RCC 7860 (cell line): ENCODE measurements at places on chromosomes 11 and 22.

DNA sequence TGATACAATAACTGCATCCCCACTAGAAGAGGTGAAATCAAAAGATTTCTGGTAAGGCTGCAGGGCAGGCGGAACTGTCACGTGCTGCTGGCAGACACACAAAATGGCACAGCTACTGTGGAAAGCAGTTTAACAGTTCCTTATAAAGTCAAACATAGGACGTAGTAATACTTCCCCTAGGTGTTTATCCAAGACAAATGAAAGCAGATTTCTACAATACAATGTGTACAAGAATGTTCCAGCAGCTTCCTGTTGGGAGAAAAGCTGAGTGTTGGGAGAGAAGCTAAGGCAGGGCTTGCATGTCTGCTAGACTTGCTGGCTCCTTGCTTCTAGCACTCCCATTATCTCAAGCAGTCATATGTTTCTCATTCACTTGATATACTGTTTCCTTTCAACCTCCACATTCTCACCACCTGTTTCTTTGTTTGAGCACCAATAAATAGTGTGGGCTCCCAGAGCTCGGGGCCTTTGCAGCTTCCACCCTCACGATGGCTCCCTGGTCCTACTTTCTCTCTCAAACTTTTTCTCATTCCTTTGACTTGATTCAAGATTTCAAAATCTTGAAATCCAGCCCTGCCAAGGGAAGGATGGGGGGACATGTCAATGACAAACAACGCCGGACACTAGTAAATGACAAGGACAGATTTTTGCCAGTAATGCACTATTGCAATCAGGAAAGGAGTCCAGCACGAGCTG lies 21.2 kb upstream of the IL17RA start:
- no peak for DNase-seq

DNA sequence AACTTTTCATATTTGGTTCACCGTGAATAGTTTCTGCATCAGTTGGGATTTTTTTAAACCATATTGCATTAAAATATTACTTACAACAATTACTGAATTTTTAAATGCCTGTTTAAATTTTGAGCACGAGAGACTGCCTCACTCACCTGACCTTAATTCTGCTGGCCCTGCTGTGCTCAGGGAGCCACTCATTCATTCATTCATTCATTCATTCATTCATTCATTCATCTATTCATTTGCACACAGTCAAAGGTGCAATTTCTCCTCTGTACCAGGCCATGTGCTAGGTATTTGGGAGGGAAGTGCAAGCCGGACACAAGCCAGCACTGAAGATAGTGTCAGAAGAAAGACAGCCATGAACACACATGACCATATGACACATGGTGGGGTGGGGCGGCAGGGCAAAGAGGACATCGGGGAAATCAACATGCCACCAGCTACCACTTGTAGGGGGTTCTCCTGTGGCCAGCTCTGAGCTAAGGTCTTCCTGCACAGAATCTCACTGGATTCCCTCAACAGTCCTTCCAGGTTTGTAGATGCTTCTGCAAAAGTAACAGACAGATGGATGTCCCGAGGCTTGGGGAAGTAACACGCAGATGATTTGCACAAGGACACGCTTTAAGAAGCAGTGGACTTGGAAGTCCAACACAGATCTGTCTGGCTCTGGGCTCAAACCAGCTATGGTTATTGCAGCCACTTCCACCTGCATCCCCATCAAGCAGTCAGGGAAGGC lies 568 bp upstream of the CSF2RB start:
- no peak for DNase-seq

GRCh38 chr11:58919980-58920379 lies 19.3 kb upstream of the GLYATL1 start:
- DNase-seq, result no peak

DNA sequence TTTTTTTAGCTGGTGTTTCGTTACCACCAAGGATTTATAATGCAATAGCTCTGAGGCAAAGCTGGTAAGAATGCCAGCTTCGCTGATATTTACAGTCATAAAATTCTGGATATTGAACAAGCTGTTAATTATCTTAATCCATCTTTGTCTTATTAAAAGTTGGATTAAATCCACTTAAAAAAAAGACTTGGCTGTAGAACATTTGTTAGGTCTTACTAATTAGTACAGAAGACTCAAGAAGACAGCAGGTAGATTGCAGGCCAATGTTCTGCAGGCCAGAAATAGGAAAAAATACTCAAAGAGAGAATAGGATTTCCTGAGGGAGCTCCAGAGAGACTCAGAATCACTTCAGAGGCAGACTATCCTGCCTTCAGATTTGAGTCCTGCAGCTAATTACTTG lies 7.5 kb downstream of the ROBO4 start:
- no peak for DNase-seq

GRCh38 chr11:1855886-1856265 lies 3.0 kb downstream of the LSP1 start:
- DNase-seq, result no peak

DNA sequence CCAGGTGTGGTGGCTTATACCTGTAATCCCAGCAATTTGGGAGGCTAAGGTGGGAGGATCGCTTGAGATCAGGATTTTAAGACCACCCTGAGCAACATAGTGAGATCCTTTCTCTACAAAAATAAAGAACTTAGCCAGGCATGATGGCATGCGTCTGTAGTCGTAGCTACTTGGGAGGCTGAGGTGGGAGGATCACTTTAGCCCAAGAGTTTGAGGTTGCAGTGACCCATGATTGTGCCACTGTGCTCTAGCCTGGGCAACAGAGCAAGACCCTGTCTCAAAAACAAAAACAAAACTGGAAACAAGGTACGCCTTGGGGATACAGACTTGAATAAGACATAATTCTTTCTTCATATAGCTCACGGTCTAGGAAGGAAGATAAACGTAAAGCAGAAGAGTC lies 63.1 kb upstream of the GRAMD1B start:
- no peak for DNase-seq

DNA sequence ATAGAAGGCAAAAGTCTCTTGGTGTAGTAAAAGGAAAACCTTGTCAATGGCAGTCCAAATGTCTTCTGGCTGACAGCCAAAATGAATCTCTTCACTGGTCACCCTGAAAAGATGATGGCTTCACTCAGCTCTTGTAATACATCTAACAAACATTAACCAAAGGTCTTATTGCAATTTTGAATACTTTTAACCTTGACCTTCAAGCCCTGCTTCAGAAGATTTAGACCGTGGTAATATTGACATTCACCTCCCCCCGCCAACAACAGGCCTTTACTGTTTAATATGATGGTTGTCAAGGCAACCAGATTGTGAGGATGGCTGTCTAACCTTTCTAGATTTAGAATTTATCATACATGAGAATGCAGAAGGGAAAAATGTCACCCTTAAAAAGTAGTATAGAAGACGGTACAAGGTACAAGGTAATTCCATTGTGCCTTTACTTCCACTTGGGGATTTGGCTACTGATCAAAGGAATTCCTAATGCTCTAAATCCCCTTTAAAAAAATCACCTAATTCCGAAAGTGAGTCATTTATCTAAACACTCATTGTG lies 342.3 kb downstream of the LARGE1 start:
- DNase-seq, result peak; percentile 51

DNA sequence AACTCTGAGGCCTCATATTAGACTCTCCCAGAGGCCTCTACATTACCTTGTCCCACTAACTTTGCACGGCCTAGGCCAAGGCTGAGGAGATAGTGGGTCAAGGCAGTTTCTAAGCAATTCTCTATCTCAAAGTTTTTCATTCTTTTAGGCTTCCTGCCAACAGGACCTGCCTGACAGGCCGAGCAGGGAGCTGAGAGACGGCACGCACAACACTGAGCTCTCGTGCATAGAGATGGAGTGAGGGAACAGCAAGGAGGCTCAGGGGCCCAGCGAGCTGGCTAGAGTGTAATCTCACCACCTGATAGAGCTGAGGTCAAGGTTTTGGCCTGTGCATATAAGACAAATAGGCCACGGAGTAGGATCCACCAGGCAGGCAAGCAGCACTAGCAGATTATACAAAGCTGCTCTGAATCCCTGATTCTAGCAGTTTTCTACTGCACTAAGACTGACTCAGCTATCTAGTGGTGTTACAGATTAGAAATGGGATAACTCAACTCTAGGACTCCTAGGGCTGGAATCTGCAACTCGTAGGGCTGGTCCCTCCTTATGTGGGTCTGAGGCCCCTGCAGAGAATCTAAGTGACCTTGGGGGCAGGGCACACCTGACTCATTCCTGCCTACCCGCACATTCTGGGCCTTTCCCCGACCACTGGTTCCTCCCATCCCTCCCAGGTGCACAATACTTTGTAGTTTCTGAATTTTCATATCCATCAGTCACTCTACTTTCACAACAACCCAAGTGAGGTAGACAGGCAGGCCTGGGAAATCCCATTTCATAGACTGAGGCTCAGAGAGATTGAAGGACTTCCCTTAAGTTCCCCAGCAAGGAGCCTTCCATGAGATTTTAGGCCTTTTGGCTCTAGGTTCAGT lies 1.7 kb downstream of the CYB5R2 start:
- DNase-seq, result no peak

DNA sequence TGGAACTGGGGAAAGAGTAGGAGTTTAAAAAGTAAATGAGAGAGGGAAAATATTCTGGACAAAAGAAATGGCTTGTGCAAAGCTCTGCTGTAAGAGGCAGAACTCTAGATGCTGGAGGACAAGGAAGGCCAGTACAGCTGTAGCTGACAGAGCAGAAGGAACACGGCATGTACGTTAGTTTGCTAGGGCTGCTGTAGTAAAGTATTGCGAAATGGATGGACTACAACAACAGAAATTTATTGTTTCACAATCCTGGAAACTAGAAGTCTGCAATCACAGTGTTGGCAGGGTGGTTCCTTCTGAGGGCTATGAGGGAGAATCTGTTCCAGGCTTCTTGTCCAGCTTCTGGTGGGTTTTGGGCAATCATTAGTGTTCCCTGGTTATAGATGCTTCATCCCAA lies 454.4 kb downstream of the NTM start:
- DNase-seq, result no peak

DNA sequence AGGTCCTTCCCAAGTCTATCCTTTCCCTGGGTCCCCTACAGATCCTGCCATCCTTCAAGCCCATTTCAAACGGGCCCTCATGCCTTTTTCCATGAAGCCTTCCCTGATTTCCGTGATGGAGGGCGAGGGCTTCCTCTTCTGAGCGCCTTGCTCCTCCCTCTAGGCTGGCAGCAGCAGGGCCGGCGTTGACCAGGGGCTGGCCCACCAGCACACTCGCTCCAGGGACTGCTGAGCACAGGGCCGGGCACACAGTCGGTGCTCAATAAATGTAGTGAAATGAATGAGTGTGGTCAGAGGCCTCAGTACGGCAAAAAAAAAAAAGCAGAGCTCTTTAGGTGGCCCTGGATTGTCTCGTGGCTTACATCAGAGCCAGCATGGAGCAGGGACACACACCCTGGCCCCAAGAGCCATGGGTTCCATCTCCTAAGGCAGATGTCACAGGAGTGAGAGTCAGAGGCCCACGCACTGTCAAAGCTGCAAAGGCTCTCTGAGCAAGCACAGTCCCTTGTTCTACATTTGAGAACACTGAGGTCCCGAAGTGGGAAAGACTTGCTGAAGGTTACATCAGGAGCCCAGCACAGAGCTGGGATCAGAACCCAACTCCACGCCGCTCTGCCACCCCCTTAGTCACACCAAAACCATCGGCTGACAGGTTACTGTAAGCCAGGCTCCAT lies 3.1 kb downstream of the IL2RB start:
- no peak for DNase-seq

DNA sequence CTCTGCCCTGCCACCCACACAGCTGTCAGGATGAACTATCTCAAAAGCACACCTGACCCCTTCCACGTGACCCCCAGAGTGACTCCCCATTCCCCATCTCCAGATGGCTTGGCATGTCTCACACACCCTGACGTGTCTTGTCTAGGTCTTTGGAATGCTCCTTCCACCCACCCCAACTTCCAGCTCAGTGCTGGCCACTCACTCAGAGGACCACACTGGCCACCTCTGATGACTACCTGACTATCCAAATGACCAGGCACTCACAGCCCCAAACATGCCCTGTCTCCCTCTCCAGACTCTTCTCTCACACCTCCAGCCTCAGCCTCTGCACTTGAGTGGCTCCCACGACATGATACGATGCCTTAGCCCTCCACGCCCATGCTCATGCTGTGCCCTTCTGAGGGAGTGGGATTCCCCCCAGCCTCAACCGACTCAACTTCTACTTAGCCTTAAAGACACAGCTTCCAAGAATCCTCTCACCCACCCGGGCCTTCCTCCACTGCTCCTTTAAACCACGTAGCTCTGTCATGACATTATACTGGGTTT lies 259.4 kb downstream of the BUD13 start:
- no peak for DNase-seq

DNA sequence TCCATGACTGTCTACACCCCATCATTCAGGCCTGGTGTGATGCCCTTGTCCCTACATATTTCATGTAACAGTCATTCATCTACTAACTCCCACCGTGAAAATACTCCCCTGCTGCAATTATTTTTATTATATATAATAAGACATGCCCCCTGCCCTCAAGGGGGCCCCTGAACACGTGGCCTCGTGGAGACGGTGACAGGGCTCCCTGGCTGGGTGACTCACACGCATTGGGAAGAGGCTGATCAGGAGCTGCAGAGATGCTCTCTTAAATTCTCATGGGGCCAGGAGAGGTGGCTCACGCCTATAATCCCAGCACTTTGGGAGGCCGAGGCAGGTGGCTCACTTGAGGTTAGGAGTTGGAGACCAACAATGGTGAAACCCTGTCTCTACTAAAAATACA lies 88.6 kb downstream of the ST3GAL4 start:
- no peak for DNase-seq

DNA sequence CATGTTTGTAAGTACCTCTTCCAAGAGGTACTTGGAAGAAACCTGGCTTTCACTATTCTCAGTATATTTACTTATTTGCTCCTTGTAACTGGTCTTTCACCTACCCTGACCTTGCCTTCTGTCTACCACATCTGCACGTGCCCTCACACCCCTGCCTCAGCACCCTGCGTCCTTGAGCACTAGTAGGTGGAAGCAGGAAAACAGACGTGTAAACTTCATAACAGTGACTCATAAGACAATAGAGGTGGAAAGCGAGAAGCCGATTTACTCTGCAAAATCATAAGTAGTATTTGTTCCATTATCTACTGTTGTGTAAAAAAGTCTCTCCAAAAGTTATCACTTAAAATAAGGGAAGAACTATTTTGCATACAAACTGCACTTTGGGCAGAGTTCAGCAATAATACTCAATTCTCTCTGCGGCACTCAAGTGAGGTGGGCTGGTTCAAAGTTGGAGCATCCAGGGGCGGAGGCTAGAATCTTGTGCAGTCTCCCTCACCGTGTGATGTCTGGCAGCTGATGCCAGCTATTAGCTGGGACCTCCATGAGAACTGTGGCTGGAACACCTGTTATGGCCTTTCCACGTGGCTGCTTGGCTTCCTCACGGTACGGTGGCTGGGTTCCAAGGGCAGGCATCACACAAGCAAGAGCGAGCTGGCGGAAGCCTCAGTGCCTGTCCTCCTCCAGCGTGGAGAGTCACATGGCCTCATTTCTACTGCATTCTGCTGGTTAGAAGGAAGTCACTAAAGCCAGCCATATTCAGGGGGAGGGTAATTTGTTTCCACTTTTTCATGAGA lies 30.4 kb downstream of the PACS1 start:
- peak; percentile 9 for DNase-seq
